ENCODE measurements at places on chromosomes 1 and 21.
A peak's percentile ranks its signal among the peaks of the same experiment; 100 is the strongest.

GRCh38 chr1:20726118-20726911 lies 6.2 kb downstream of the SH2D5 start:
- DNase-seq, result no peak

DNA sequence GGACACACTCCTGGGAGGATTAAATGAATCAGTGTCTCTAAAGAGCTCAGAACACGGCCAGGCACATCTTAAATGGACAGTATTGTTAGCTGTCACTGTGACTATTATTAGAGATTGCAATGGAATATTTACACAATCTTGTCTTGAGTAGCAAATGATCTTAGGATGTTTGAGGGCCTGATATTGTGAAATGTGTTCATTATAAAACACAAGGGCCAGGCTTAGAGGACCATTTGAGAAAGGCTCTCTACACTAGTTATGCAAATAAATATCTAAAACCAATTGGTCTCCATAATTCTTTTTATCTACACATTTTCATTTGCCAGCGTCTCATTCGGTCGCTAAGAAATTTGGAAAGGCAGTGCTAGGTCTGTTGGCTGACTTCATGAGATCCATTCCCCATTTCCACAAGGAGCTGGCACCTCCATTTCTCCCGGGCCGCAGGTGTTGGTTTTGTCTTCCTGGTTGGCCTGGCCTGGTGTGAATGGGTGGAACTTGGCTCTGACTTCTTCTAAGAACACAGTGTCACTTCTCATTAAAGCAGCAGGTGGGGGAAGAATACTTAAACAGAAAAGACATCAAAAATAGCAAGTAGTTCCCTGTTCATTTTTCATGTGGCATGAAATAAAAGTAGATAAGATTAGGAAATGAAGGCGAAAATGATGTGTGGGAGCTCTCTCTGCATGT lies 56.0 kb upstream of the PLXNA2 start:
- no peak for DNase-seq

DNA sequence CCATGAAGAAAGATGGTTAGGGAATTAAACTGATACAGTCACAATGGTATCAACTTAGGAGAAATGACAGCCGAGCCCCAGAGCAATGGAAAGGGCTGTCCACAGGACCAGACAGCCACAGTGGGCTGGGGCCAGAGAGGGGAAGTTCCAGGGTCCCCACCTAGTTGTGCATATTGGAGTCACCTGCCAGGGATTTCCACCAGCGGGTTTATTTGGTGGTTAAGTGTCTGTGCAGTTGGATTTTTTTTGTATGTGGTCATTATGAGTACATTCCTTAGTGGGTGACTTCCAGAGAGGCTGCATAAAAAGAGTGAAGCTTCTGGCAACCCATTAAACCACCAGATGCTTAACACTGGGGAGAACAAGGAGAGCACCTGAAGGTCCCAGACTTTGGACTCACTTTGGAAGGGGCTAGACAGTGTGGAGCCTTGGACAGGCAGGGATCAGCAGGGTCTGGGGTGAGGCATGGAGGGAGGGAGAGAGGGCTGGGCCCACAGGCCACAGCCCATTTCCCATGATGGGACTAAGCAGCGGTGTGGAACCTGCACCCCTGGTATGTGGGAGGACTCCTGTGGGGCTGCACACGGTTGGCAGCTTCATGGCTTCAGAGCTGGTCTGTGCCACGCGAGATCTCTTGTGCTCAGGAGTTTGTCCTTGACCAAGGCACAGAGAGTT lies 7.8 kb upstream of the PTTG1IP start:
- DNase-seq, result no peak

GRCh38 chr1:27973771-27974416 lies 14.1 kb downstream of the XKR8 start:
- DNase-seq, result peak; percentile 52

GRCh38 chr1:155392898-155393411 lies 72.3 kb downstream of the RUSC1 start:
- peak; percentile 20 for DNase-seq

- no peak for DNase-seq
Measured at GRCh38 chr1:200152336-200152735, 124.8 kb downstream of the NR5A2 start.

DNA sequence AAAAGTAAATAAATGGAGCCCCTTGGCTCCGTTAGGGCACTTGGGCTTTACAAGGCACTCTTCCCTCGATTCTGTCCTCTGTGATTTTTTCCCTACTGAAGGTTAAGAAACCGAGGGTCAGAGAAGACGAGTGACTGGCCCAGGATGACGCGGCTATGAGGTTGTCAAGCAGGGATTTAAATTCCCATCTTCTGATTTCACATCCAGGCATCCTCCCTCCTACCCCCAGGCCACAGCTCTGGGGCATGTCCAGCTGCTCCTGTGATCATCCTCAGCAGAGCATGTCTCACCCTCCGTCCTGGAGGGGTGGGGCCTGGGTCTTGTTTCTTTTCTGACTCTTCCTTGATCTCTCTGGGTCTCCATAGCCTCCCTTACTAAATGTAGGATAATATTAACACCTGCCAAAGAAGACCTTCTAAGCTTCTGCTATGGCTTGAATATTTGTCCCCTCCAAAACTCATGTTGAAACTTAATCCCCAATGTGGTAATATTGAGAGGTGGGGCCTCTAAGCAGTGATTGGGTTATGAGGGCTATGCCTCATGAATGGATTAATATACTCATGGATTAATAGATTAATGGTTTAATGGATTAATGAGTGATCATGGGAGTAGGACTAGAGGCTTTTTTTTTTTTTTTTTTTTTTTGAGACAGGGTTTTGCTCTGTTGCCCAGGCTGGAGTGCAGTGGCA lies 4.6 kb downstream of the CRYBG2 start:
- DNase-seq, result no peak
